Fibroblast of lung (primary cell): ENCODE measurements at places on chromosomes 2 and 18.

DNA sequence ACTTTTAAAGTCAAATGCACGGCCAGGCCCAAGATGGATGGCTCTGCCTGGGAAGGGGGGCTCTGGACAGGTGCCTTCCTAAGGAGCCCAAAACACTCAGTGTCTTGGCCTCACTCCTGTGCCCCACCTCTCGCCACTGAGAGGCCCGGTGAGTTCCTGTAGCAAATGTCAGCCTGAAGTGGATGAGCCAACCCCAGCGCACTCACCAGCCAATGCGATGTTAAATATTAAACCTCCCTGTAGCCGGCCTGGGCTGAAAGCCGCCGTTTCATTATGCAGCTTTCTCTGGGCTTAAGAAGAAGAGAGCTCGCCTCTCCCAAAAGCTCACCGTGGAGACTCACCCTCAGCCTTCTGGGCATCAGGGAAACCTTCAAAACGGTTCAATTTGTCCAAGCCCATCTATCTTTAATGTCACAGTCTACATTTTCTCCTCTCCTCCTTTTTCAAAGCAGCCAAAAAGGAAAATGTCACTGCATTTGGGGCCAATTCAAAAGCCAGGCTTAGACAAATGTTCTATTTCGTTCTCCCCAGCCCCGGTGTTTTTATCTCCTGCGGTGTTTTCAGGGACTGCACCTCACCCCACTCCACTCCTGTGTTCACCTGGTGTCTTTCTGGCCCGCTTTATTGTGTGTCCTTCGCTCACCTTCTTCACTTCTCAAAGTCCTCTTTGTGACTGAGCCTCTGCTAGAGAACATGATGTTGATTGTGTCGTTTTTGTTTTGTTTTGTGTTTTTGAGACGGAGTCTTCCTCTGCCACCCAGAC is 124.0 kb downstream of the NRP2 start:
- DNase-seq, result no peak

DNA sequence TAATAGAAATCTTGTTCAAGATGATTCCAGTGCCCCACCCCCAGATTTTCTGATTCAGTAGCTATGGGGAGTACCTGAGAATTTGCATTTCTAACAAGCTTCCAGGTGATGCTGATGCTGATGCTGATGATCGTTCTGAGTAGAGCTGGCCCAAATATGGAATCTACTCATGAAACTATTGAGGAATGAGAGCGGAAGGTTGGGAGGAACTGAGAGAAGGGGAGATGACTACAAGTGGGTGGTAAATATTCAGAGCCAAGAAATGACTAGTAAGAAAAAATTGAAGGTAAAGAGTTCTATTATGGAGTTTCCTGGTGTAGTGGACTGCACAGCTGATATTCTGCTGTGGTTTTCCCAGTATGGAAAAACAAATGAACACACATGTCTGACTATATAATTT is 235.4 kb upstream of the FN1 start:
- DNase-seq, result peak; percentile 62

DNA sequence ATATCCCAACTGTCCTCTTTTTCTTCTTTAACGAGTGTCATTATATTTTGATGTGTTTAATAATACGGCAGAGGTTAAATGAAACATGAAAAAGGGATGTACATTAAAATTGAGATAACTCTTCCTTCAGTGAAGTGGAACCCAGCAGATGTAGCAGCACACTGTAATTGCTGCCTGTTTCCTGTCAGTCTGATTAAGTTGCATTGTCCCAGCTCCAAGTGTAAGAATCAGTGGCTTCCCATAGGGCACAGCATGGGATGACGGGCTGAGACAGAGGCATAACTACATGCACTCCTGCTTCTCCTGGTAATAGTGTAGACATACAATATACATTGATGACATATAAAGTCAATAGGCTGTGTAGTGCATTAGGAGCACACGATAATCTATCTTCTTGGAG is 175.8 kb upstream of the TCF4 start:
- DNase-seq, result no peak

- DNase-seq, result no peak
Observed at GRCh38 chr2:215052404-215052803, 86.0 kb downstream of the ABCA12 start.

GRCh38 chr2:130252880-130253645 is 54.8 kb upstream of the TUBA3E start:
- peak; percentile 18 for DNase-seq

GRCh38 chr2:121189661-121190381 is 95.2 kb downstream of the TFCP2L1 start:
- no peak for DNase-seq

GRCh38 chr2:71347517-71347916 is 15.9 kb downstream of the ZNF638 start:
- peak; percentile 18 for DNase-seq

GRCh38 chr2:86201671-86202335 is 2.5 kb downstream of the MRPL35 start:
- DNase-seq, result peak; percentile 39

GRCh38 chr2:115543461-115543860 is 1101.0 kb downstream of the DPP10 start:
- DNase-seq, result no peak

- DNase-seq, result no peak
Observed at GRCh38 chr2:153228904-153229303, 249.7 kb downstream of the RPRM start.

- DNase-seq, result peak; percentile 56
Observed at GRCh38 chr2:239106314-239106908, 258.5 kb downstream of the TWIST2 start.

DNA sequence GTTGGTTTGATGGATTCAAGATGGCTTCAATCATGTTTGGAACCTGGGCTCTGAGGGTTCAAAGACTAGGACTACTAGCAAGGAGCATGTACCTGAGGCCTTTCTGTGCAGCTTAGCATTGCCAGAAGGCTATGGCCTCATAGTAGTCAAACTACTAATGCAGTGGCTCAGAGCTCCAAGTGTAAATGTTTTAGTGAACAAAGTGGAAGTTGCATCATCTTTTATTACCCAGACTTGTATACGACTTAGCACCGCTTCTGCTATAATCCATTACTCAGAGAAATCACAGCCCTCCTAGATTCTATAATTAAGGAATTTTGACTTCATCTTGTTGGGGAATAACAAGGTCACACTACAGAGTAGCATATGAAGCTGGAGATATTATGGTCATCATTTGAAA is 210.5 kb downstream of the ERBB4 start:
- no peak for DNase-seq

GRCh38 chr18:34848695-34849094 is 138.6 kb downstream of the DTNA start:
- DNase-seq, result no peak

- DNase-seq, result no peak
Observed at GRCh38 chr18:13874558-13874957, 40.8 kb downstream of the MC2R start.

GRCh38 chr2:157182204-157182709 is 75.2 kb upstream of the GALNT5 start:
- peak; percentile 66 for DNase-seq

- no peak for DNase-seq
Observed at GRCh38 chr2:74290466-74291217, 52.6 kb downstream of the SLC4A5 start.

DNA sequence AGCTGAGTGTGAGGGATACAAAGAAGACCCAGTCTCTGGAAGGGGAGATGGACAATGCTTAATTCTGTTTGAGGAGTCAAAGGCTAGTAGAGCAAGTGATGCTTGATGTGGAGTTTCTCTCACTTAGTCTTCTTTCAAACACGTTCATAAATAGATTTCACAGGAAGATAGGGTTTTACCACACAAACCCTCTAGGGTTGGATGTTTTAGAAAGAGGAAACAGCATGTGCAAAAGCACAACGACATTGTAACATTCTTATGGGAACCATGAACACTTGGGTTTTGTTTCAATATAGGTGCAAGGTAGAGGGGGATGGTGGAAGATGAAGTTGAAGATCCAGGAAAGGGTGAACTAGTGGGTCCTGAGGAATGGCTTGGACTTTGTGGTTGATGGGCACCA is 10.8 kb upstream of the EFEMP1 start:
- no peak for DNase-seq

DNA sequence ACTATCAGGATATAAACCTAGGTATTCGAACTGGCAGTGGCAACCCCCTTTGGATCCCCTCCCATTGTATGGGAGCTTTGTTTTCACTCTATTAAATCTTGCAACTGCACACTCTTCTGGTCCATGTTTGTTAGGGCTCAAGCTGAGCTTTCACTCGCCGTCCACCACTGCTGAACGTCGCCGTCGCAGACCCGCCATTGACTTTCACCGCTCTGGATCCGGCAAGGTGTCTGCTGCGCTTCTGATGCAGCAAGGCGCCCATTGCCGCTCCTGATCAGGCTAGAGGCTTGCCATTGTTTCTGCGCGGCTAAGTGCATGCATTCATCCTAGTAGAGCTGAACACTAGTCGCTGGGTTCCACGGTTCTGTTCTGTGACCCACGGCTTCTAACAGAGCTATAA is 69.1 kb downstream of the LCLAT1 start:
- DNase-seq, result no peak

GRCh38 chr2:154140249-154141025 is 268.7 kb downstream of the GALNT13 start:
- DNase-seq, result no peak

- no peak for DNase-seq
Observed at GRCh38 chr2:150689590-150689989, 202.1 kb upstream of the RND3 start.

GRCh38 chr2:56347881-56348280 is 164.1 kb downstream of the CCDC85A start:
- no peak for DNase-seq

GRCh38 chr2:185130685-185131084 is 532.4 kb downstream of the ZNF804A start:
- peak; percentile 6 for DNase-seq

- DNase-seq, result no peak
Observed at GRCh38 chr18:25019086-25019860, 332.7 kb downstream of the ZNF521 start.

- no peak for DNase-seq
Observed at GRCh38 chr18:61855449-61856378, 37.1 kb downstream of the RNF152 start.
